ACHN (cell line): ENCODE measurements at places on chromosomes 5 and 9.
A peak's percentile ranks its signal among the peaks of the same experiment; 100 is the strongest.

DNA sequence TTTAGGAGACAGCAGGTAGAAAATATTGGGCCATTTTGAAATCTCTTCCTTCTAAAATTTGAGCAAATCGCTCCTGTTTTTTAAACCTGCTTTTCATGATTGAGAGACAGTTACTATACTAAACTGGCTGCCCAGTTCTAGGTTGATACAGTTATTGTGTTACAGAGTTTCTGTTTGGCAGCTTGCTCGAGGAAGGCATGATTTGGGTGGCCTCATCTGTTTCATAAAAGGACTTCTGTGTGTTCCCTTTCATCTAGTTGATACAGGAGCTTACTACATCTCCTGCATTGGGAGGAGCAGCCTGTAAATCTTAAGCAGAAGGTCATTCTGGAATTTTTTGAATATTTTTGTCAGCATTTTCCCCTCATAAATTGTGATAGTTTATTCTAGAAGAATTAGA lies 14.2 kb downstream of the HSPA4 start:
- DNase-seq = no peak

GRCh38 chr9:105401651-105402050 lies 46.2 kb upstream of the FSD1L start:
- no peak for DNase-seq

DNA sequence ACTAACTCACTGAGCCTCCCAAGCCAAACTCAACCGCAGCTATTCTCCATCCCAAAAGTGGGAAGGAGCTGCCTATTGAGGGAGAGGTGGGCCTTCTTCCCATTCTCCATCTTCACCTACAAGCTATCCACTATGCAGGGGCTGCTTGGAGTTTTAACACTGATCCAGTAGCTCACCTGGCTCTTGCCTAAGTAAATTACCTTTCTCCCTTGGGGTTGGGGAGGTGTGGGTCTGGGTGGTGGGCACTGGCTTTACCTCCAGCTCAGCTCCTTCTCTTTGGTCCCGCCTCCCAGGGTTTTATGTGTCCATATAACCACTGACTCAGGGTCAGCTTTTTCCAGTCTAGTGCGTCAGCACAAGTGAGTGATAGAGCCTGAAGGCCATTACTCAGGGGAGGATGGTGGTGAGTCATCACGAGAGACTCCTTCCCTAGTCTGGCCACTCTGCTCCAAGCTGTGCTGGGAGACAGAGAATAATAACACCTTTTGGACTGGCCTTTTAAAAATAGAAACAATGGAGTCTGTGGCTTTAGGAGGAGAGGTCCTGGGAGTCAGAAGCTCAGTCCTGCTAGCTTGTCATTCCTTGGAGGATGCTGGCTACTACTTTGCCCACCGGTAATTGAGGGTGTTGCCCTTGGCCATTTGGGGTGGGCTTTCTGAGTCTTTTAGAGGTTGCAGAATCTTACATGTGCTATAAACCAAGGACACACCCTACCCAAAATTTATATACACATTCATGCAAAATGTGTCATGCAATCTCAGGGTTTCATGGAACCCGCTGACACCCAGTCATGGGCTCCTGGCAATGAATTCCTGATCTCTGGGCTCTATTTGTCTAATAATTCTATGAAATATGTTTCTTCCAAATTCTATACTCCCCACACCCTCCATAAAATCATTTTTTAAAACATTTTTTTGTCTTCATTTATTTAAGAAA lies 35.6 kb upstream of the ATP6V1G1 start:
- DNase-seq = peak; percentile 96

GRCh38 chr5:53257806-53258373 lies 148.3 kb upstream of the MOCS2 start:
- DNase-seq = no peak

DNA sequence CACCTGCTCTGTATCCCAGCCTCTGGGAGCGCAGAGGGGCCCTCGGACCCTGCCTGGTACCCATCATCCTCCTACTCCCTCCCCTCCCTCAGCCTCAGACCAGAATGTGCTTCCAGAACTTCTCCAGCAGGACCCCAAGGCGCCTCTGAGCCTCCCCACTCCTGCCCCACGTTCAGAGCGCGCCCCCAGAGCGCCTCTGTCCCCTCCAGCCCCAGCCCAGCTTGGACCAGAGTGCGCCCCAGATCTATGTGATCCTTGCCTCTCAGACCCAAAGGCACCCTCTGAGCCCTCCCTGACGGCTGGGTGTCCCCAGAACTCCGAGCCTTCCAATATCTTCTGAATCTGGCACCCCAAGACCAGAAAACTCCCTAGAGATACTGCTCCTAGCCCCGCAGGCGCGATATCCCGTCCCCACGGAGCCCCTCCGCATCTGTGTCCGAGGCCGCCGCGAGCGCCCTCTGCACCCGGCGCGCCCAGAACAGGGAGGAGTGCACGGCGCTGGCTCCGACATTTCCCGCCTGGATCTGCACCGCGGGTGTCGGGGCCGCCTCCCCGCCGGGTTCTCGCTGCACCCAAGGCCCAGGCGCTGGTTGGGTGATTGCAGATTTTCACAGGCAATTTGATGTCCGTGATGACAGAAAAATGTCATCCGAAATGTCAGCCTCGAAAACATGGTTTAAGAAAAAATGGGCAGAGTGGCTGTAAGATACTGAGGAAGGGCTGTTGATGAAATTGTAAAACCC lies 522 bp downstream of the BHMT start:
- no peak for DNase-seq

DNA sequence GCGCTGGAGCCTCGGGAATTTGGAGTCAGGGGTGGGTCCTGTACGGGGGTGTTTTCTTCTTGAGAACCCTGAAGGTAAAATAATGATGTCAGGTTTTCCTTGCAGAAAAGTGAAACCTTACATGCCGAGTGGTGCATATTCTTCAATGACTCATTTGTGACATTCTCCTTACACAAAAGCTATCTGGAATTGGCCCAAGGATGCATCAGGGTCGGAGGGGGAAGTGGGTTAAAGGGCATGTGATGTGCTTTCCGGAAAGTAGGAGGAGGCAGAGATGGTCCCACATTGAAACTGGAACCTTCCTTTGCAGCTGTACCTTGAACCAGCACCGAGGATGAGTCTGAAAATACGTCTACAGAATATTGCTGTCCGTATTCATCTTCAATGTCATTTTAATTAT lies 411.2 kb upstream of the IRX4 start:
- DNase-seq = no peak

GRCh38 chr5:171363846-171364245 lies 23.8 kb upstream of the NPM1 start:
- no peak for DNase-seq

DNA sequence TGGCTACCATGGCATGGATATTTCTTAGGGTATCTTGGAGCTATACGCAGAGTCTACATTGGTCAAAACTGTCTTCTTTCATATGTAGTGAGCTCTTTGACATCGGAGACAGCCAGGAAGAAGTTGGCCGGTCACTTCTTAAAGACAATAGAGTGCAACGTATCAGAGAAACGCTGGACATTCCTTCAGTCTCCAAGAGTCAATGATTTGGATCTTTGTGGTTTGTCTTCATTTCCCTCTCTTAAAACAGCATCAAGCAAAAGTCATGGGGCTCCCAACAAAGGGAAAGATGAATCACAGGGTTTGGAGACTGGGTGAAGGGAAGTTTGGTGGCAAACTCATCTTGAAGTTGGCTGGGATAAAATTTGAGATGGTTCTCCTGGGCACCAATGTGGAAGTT lies 320.1 kb downstream of the AGTPBP1 start:
- DNase-seq = no peak

- DNase-seq = no peak
These were observed 291.4 kb downstream of the YTHDC2 start for GRCh38 chr5:113804943-113805342.

DNA sequence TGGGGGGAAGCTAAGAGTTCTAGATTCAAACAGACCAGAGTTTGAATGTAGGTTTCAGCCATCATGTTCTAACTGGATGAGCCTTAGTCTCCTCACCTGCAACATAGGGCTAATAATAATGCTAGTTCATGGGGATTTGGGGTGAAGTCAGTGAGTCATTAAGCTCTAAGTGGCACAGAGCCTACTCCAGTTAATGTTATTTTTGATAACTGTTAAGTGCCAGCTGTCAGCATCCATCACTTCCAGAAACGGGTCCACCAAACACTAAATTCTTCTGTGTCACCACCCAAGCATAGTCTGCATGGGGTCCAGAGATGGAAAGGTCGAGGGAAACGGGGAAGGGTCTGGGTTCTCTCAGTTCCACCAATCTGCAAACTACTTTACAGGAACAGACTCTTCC lies 1.8 kb upstream of the TSC1 start:
- no peak for DNase-seq

- DNase-seq = peak; percentile 33
These were observed at the start of gene MCTP1 for GRCh38 chr5:95284572-95285408. Gene MCTP1 (minus strand): TSS chr5:95285094.

GRCh38 chr9:121584421-121584820 lies 67.0 kb upstream of the DAB2IP start:
- DNase-seq = no peak

- DNase-seq = no peak
These were observed 48.9 kb downstream of the IL31RA start for GRCh38 chr5:55900068-55900467.

- no peak for DNase-seq
These were observed 763.1 kb downstream of the TAF11L14 start for GRCh38 chr5:18397371-18397770.

GRCh38 chr9:88652876-88653275 lies 117.9 kb downstream of the NXNL2 start:
- no peak for DNase-seq

- DNase-seq = no peak
These were observed 46.9 kb downstream of the ARHGEF37 start for GRCh38 chr5:149628221-149628620.
